ENCODE measurements at places on chromosomes 11 and 22.

GRCh38 chr11:23976426-23976825, 520.4 kb upstream of the LUZP2 start:
- no peak for DNase-seq

DNA sequence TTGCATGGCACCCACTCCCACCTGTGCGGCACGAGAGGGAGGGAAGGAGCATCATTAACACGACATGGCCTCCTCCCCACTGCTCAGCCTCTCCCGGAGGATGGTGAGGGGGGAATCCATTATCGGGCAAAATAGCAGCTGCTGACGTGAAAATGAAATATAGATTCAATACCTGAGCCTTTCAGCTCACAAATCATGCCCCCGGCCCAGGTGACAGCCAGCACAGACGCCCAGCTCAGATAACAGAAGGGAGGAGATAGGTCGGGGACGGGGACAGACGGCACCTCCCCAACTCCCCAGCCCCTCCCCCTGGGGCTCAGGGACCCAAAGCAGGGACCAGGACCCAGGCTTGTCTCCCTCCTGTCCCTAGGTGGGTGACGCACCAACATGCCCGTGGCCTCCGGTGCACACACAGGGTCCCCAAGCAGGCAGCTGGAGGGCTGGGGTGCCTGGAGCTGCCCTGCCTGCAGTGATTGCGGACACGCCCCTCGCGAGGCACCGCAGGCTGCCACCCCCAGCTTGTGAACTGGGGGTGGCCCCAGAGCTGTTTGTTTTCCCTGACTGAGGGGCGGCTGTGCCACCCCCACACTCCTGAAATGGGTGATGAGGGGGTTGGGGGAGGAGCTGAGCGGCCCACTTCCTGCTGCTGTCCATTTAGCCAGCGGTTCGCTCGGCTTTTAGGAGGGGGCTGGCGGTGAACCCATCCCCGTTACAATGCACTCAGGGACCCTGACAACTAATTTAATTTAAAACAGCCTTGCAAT, 31.7 kb downstream of the FLRT1 start:
- no peak for DNase-seq

DNA sequence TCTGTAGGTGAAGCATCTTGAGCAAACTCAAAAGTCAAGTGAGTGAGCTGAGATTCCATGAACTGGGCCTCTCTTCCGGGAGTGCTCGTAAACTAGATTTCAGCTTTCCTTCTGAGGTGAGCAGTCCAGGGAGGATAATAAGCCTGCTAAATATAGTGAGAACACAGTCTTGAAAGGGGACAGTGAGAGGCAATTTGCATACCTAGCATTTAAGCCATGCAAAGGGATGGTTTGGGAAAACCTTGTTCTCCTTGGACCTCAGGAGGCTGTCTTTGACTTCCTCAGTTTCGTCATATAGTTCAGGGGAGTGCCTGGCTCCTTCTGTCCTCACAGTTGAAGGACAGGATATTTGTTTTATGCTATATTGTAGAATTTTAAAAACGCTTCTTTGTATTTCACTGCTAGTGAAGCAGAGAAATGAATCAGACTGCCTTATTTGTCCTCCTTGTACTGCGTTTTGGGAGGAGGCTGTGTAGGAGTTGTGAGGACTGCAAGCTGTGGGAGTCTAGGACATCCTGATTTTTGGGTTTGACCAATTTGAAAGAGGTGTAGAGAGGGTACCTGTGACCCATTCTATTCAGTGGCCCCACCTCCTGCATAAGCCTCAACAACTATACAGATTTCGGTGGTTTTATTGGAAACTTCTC, 11.0 kb upstream of the SORL1-AS1 start:
- DNase-seq = no peak

GRCh38 chr11:100726680-100727079, 39.6 kb downstream of the ARHGAP42 start:
- no peak for DNase-seq

DNA sequence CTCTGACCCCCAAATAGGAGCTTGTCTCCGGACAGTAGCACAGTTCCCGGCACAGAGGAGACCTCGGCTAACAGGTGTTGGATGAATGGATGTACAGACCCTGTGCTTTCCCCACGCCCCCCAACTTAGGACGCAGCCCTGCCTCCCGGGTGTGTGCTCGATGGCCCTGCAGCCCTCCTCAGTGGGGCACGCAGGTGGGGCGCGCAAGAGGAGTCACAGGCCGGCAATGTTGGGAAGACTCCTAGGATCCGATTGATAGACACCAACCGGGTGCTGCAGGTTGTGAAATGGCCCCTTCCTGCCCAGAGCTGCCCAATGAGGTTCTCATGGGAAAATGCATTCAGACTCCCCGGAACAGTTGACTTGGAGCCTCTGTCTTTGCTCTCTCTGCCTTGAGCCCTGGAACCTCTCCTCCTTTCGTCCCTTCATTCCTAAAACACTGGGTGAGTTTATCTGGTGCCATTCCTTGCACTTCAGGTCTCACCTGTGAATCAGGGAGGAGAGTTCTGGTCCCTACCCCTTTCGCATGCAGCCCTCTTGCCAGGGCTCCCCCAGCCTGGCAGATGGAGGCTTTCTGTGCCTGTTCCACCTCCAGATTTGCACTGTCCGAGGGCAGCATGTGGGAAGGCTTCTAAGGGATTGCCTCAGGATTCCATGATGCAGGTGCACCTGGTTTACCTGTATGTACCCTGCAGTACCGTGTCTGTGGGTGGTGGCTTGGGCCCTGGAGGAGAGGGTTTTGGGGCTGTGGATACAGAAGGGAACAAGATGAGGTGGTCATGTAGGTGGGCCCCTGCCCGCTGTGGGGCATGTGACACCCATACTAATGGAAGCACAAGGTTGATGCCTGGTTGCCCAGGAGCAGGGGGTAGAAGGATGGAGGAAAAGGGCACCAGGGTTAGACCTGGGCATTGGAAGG, 1.2 kb downstream of the MICALL1 start:
- DNase-seq = no peak

DNA sequence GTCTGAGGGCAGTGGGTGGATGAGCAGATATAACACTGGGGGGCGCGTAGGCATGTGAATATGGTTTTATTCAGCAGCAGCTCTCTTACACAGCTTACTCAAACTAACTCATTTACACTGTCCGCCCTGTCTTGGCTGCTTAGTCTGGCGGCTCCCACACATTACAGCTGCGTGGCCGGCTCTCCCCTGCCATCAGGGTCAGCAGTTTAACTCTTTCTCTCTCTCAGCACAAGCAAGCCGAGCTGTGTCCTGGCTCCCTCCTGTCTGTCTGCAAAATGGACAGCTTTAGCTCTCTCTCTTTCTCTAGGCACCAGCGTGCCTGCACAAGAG, 1310.1 kb upstream of the RAG2 start:
- DNase-seq = no peak

GRCh38 chr22:36012332-36012731, 16.3 kb downstream of the RBFOX2 start:
- DNase-seq = no peak

DNA sequence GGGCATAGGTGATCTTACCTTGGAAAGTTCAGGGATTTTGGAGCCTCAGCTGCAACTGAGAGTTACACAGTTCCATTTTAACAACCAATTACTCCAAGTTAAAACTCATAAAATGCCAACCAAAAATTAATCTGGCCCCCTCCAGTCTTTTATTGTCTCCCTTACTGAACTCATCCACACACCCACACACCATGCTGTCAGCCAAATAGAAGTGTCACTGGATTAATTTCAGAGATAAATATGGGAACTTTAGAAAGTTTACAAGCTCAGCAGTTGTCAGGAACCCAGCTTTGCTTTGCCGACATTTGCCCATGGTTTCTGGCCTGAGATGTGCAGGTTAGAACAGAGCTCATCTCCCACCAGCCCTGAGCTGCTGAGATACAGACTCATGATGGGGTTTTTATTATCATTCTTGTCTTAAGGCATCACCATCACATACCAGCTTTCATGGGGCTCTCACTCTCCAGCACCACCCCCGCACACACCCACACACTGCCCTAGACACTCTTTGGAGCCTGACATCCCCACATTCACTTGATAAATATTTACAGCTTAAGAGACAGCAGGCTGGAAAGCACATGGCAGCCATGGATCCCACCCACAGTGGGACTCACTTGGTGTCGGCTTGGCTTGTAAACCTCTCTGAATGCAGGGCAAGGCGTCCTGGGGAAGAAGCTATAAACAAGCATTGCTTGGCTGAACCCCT, 23.7 kb upstream of the CTR9 start:
- DNase-seq = no peak

Data from activated naive CD8-positive, alpha-beta T cell treated with anti-CD3 and anti-CD28 coated beads, Interleukin-2, amount 50 U/mL, for 24 hours (primary cell).